KBM-7 (cell line): ENCODE measurements at places on chromosomes 2 and 18.

- DNase-seq = no peak
Observed at GRCh38 chr2:156563994-156564753, 128.0 kb downstream of the GPD2 start.

- DNase-seq = no peak
Observed at GRCh38 chr2:65554765-65555591, 122.6 kb upstream of the SPRED2 start.

DNA sequence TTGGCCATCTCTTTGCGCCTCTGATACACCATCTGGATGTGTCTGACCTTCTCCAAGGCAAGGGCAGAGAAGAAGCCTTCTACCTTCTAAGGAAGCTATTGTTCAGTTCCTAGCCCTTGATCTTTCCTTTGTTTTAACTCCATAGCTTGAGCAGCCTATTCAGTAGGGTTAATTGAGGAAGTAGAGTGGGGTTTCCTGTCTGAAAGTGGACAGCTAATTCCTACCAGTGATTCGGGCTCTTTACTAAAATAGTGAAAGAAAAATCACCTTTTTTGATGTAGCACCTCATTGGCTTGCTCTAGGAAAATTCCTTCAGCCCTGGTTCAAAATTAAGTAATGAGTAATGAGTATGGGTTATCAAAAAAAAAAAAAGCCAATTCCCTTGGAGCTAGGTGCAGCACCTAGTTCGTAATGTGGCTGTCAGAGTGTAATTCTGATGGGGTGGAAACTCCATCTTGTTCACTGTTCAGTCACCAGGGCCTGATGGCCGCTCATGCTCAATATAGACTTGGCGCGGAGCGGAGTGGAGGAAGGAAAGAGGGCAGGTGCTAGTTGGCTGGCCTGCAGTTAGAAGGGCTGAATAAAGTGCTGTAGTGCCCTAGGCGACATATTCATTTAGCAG lies 2.9 kb upstream of the MGAT5 start:
- DNase-seq = peak; percentile 33

- peak; percentile 42 for DNase-seq
Observed at GRCh38 chr2:44358503-44358902, 2.8 kb downstream of the PREPL start.

DNA sequence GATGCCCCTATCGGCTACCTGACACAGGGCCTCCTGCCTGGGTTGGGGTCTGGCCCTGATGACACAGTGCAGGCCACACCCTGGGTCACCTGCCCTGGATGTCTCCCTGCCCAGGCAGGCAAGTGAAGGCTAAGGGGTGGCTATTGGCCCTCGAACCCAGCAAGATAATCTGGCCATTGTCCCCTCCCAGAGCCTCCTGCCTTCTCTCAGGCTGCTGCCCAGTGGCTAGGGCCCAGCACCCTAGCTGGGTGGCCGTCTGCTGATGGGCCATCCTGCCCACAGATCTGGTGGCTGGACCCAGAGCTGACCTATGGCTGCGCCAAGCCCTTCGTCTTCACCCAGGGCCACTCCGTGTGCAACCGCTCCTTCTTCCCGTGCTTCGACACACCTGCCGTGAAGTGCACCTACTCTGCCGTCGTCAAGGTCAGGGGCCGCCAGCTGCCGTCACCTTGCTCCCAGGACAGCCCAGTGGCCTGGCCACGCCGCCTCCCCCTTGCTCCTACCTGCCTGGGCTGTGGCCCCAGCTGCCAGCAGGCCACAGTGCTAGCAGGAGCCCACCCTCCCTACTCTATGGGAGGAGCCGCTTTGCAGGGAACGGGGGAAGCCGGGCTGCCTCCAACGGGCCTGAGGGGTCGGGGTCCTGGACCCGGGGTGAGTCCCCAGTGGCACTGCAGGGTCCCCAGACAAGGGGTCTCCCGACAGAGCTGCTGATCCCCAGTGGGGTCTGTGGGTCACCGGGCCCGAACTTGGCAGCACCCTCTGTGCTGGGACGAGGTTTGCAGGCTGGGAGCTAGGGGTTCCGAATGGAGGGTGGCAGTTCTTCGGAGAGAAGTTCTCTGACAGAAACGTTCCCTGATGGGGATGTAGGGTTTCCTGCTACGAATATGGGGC lies 4.1 kb downstream of the RNPEPL1 start:
- DNase-seq = no peak

DNA sequence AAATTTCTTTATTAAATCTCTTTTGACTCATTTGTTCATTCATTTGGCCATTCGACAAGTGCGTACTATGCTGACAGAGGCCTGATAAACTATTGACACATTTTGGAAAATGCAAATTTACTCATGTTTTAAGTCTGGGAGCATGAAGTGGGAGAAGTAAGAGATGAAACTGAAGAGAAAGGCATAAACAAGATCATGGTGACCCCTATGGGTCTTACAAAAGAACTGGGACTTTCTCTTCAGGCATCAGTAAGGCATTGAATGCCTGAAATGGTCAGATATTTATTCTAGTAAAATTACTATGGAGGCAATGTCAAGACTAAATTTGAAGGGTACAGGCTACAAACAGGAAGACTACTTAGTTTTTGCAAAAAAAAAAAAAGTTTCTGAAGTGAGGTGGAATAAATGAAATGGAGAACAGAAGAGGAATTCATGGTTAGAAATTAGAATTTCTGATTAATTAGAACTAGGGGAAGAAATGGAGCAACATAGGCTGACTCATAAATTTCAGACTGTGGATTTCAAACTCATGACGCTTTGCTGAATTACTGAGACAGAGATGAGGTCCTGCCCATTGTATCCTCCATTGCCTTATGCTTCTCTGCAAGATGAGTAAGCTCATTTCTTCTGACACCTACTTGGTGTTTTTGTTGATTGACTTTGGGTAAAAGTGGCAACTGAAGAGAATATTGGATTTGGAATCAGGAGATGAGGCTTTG lies 32.7 kb downstream of the VSNL1 start:
- no peak for DNase-seq

DNA sequence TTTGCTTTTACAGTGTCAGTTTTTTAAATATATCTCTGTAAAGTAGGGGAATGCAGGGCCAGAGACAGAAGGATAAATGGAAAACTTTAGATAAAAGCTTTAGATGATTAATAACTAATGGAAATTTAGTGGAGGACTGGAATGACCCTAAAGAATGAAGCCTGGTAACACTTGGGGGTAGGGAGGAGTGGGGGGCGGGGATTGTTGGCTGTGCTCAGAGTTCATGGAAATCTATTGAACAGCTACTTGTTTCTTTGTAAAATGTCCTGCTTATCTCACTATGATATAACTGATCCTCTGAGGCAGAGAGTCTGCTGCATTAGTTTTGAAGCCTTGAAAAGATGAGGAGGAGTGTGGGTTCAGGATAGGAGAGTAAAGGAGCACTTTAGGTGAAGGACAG lies 90.5 kb downstream of the TMEM185B start:
- DNase-seq = no peak

DNA sequence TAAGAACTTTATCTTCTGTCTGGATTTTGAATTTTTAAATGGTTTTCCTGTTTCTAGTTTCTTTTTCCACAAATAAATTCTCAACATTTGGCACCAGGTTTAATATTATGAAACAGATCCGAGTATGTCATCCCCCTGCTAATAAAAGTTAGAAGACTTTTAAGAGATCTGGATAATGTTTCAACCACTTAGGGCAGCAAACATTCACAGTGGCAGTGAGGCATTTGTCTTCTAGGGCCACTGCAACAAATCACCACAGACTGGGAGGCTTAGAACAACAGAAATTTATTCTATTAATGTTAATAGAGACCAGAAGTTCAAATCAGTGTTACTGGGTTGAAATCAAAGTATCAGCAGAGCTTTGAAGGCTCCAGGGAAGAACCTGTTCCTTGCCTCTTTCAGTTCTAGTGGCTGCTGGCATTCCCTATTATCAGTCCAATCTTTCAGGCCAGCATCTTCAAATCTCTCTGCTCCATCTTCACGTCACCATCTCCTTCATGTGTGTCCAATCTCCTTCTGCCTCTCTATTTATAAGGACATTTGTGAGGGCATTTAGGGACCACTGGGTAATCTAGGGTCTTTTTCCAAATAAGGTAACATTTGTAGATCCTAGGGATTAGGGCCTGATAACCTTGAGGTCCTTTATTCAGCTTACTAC lies 23.4 kb downstream of the ACSL3 start:
- DNase-seq = no peak

- no peak for DNase-seq
Observed at GRCh38 chr2:200863782-200864175, 679 bp downstream of the CLK1 start.

DNA sequence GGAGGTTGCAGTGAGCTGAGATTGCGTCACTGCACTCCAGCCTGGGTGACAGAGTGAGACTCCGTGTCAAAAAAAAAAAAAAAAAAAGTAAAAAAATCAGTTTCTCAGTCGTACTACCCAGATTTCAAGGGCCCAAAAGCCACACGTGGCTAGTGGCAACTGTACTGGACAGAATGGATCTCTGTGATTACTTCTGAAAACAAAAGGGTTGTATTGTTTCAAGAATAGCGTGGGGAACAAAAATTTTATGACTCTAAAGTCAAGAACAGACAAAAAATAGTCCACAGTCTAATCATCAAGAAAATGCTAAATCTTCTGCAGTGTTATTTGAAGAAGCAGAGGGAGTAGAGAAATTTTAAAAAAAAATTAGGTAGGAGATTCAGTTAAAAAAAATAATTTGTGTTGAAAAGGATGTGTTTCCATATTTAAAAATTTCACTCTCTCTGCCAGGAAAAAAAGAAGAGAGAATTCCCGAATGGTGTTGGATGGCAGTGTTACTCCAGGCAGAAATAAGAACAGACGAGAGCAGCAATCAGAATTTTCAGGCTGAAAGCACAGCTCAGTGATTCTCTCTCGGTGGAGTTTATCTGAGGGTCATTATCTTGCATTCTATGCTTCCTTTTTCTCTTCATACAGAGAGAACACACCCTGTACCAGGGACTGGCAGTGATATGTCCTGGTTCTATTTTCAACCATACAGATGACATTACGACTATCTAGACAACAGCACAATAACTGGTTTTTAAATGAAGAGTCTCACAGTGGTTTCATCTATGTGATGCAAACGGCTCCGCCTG lies 61.8 kb downstream of the CABYR start:
- DNase-seq = no peak

GRCh38 chr18:22564036-22564435 lies 146.3 kb upstream of the CTAGE1 start:
- DNase-seq = no peak

- no peak for DNase-seq
Observed at GRCh38 chr2:142722569-142722968, 154.9 kb upstream of the KYNU start.

- DNase-seq = no peak
Observed at GRCh38 chr2:236367506-236368289, 103.5 kb upstream of the ASB18 start.

DNA sequence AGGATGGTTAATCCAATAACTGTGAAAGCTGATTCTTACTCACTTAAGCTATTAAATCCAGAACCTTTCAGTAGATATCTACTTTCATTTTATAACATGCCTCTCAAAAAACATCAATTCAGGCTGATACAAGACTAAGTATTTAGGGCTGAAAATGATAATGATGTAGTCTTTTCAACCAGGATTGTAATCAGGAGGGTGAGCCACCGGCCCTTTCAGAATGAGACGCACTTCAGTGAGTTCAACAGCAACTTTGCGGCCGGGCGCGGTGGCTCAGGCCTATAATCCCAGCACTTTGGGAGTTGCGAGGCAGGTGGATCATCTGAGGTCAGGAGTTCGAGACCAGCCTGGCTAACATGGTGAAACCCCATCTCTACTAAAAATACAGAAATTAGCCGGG lies 30.4 kb downstream of the RBMS1 start:
- DNase-seq = no peak

DNA sequence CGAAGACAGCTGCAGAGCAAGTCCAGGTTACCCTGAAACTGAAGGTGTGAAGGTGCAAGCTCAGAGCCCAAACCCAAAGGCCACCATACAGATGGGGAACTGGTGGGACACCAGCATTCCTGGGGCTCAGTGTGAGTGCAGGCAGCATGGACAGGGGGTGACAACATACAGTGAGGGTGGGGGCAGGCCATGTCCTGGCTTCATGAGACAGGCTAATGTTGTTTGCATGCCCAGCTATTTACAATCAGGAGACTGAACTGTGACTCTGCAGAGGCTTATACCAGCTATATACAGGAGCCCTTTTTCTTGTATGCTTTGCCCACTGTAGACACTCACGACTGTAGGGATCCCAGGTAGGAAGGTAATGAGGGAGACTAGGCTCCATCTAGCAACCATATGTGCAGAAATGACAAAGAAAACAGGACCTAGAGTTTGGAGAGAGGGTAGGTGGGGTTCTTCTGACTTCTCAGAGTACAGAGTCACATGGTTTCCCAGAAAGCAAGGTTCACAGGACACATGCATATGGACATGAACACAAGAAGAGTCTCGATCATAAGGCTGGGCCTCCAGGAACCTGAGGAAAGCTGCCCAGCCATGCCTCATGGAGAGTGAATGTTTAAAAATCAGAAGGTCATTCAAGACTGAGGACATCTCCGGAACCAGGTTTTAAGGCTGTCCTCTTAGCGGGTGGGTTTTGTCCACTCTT lies 26.4 kb downstream of the SIX3 start:
- DNase-seq = no peak

GRCh38 chr2:233810385-233810784 lies 32.3 kb downstream of the MROH2A start:
- no peak for DNase-seq

DNA sequence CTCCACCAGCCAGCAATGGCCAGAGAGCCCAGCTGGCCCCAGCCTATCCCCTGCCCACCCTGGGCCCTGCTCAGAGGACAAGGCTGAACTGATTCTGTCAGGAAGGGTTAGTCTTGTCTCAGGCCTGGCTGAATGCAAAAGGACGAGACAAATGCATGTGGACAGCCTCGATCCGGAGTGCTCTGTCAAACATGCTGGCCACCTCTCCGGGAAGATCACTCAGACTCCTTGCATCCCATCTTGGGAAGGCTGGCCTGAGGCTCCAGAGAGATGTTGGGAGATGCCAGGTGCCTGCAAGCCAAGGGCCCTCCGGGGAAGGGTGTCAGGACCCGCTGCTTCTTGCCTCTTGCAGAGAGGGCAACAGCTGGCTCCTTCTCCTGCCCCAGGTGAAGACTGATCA lies 20.2 kb upstream of the C1QL2 start:
- DNase-seq = no peak

- no peak for DNase-seq
Observed at GRCh38 chr2:149617476-149617875, 29.9 kb upstream of the MMADHC start.

DNA sequence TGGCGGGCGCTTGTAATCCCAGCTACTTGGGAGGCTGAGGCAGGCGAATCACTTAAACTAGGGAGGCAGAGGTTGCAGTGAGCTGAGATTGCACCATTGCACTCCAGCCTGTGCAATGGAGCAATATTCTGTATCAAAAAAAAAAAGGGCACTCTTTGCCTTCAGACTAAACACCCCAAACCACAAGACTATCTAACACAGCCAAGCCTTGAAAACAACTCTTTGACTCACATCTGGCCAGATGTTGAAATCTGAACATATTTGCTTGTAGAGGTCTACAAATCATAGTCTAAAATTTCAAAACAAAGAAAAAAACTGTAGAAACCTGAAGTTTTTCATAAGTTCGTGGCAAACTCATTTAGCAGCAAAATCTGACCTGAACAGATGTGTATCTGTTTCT lies 94.9 kb downstream of the FAM161A start:
- DNase-seq = no peak
